ENCODE measurements at places on chromosomes 3 and 15.

DNA sequence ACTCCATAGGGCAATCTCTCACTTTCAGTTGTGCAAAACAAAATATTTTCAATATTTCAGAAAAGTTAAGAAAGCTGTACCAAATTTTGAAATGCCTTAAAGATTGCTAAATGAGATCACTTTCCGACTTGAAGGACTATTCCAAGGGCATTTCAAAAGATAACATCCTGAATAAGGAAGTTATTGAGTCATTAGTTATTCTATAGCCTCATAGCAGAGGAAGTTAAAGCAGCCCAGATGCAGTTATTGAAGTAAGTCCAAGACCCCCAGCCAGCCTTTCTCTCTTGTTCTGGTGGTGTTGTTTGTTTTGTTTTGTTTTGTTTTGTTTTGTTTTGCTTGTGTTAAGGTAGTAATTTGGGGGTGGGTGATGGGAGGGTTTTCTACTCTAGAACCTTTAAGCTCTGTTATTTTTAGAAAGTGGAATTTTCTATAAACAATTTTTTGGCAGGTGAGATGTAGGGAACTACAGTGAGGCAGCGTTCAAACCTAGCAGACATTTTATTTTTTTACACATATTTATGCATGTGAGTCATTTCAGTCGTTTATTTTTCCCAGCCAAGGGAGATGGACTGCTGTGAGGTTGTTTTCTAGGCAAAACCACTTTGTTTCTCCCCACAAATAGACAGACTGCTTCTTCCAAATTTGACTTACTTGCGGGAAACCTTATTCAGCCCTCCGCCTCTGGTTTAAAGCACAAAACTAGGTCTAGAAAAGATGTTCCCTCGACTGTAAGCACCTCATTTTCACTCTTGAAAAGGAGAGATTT lies 216.3 kb upstream of the ARPP21 start:
- no peak for DNase-seq

- no peak for DNase-seq
Observed at GRCh38 chr3:51927061-51927977, 14.4 kb downstream of the RRP9 start.

DNA sequence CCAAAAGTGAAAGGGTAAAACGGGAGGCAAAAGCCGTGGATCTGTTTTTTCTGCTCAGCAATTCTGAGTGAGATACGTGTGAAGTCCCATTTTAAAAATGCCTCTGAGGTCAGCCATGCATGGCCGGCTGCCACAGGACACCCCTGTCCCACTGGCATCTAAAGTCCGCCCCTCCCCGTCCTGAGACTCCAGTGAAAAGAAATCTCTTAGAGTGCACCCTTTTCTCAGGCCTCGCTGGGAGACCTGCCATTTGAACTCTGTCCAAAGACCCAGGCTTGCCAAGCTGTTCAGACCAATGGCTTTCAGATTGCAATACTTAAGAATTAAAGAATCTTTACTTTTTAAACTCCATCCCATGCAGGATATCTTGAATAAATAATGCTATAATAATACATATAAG lies 61.0 kb upstream of the SLC24A5 start:
- DNase-seq: no peak

DNA sequence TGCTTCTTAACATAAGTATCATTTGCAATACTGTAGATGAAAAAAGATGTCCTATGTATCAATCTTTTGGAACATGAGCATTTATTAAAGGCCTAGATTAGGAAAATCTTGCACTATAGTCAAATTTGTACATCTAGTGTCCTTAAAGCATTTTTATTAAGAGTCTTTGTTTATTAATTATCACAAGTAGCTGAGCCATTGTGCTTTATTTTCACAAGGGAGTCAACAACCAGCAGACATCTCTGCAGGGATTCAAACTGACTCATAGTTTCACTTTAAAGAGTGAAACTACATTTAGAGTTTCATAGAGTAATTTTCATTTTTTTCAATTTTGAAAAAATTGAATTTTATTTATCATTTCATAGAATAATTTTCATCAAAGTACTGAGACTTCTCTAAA lies 94.5 kb upstream of the EIF1B start:
- DNase-seq: no peak

DNA sequence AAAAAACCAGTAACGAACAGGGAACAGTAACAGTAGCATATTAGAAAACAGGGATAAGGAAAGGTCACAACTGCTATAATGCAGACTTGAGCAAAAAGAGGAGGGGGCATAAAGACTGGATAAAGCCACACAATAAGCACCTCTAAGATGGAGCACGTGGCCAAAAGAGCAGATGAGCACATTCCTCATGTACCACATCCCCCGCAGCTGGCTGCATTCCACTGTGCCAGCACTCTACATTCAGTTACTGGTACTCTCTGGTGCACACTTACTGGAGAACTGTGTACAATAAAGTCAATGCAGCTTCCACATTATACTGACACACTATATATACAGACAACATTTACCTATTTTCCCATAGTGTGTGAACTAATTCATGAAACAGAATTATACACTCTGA lies 64.7 kb downstream of the UBE3A start:
- DNase-seq: no peak

Measured in activated CD4-positive, CD25-positive, alpha-beta regulatory T cell treated with anti-CD3 and anti-CD28 coated beads, Interleukin-2, amount 50 U/mL, for 16 hours (primary cell).